IPS DF 6.9 (cell line): ENCODE measurements at places on chromosomes 2 and 18.

GRCh38 chr2:79591281-79591680 is 78.4 kb downstream of the CTNNA2 start:
- no peak for DNase-seq

GRCh38 chr18:70582981-70583380 is 294.1 kb downstream of the SOCS6 start:
- no peak for DNase-seq

DNA sequence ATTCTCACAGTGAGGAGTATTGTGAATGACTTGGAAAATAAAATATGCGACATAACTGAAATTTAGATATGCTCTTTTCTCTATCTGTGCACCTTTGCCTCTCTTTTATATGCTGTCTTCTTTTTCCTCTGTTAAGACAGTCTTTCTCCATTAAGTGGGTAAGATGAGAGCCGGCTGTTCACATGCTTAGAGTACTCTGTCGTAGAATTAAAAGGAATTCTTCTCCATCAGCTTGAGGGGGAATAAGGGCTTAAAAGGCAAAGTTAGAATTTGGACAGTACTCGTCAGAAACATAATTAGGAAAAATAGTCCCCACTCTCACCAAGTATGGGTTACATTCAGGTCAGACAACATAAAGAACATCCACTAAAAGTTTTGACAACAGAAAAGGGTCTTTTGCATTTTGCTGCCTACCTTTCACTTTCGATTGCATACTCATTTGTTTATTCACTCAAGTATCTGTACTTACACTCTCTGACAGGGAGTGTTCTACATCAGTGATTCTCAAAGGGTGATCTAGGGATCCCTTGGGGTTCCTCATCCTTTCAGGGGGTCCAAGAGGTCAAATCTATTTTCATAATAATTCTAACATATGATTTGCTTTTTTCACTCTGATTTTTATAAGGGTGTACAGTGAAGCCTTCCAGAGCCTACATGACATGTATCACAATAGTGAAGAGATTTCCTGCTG is 48.0 kb downstream of the ARHGAP15 start:
- DNase-seq, result no peak

DNA sequence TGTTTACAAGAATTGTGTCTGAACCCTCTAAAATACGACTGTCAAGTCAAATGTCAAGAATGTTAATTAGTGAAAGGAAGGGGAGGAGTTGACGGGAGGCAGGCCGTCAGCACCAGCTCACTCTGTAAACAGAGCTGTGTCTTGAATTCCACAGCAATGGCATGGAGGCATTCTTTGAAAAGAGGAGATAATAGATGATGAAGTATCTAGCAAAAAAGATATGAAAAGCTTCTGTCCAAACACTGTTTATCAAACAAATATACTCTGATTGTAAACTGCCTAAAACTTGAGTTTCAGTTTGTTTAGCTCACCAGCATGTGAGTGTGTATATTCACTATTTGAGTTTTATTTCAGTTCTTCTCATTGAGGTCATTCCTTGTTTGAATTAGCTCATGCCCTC is 94.7 kb upstream of the CDC42EP3 start:
- DNase-seq, result no peak

DNA sequence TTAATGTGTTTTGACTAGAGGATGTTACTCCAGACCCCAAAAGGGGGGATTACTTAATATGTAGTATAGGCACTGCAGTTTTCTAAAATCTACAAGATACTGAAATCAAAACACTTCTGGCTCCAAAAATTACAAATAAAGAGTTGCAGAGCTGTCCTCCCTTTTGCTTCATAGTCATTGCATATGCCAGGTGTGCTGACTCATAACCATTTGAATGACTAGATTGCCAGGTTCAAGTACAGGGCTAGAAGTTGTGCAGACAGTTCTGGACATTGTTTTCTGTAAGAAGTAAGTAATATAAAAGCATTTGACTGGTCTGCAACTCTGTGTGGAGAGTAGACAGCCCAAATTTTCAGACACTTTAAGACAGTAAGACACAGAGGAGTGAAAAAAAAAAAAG is 6.7 kb downstream of the CWC22 start:
- DNase-seq, result no peak

DNA sequence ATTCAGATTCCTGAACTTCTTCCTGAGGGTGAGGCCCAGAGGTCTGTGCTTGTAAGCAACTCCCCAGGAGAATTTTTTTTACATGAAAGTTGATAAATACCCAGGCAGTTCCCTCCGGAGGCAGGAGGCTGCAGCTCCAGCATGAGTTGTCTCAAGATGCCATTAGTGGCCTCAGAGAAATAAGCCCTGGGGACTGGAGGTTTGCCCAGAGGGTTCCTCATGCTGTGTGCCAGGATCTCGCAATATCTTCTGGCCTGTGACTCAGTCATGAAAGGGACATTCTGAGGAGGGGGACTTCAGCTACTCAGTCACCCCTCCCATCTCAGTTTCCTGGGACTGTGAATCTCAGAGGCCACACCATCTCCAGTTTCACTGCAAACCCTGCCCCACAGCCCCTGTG is 49.9 kb downstream of the LYPD1 start:
- no peak for DNase-seq

DNA sequence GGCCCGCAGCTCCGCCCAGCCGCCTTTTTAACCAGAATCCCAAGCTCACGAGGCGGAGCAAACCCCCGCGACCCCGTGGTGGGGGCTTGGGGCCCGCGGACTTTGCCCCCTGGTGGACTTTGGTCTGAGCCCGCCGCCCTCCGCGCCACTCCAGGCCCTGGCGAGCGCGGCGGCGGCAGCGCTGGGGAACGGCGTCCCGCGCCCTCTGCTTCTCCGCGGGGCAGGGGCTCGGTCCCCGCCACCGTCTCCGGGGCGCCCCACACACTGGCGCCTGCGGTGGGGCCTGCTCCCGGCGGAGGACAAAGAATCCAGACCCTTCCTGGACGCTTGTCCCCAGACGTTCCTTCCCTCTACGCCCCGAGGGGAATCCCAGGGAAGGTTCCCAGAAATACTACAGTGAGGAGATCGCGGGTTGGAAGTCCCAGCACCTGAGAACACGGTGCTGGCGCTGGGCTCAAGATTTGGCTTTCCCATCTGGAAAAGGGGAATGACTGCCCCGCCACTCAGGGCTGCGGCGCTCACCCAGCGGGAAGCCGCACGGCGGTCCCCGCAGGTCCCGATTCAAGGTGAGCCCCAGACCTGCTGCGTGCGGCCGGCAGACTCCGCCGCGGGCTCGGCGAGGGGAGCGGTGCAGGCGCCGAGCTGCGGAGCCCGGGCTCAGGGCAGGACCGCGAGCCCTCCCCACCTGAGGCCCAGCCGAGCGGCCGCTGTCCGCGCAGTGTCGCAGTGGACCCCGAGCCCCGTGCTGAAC is at the start of gene HAAO:
TSS of gene HAAO (minus strand) at position 1 of the 751 bp plus-strand sequence. CDS start 47 bp downstream, outside the sequence.
- no peak for DNase-seq

DNA sequence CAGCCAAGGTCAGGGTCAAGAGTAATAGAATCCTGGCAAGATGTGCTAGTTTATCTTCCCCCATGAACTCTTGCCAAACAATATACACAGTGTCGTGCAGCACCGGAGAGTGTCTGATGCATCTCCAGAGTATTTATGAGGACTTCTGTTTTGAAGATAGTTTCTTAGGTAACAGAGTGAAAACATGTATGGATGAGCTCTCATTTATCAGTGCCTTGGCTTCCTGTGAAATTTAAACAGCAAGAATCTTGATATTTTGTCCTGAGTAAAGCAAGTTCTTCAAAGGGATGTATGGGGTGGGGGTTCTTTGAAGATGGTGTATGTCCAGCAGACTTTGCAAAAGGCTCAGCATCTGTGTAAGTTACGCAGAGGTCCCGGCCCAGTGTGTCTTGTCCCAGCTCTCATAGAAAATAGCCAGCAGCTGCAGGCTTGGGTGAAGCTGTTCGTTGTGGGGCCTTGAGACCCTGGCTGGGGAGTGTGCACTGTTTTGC is 361.0 kb upstream of the NT5C1B start:
- no peak for DNase-seq

DNA sequence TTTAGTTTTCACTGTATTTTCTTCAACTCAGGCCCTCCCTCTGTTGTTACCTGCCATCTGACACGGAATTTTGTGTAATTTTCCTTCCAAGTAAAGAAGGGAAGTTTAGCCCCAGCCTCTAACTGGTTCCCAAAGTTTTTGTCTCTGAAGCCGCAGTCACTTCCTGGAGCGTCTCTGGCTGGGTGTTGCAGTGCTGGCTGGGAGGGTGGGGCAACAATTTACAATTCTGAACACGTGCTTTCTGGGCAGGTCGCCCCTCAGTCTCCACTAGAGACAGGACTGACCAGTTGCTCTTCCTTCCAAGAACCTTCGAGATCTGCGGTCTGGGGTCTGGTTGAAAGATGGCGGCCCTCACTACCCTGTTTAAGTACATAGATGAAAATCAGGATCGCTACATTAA is 3.5 kb downstream of the CNDP2 start:
- DNase-seq, result no peak

GRCh38 chr2:20077411-20077940 is 26.0 kb upstream of the LAPTM4A start:
- no peak for DNase-seq

GRCh38 chr2:175049661-175050060 is 44.5 kb upstream of the CHN1 start:
- no peak for DNase-seq

DNA sequence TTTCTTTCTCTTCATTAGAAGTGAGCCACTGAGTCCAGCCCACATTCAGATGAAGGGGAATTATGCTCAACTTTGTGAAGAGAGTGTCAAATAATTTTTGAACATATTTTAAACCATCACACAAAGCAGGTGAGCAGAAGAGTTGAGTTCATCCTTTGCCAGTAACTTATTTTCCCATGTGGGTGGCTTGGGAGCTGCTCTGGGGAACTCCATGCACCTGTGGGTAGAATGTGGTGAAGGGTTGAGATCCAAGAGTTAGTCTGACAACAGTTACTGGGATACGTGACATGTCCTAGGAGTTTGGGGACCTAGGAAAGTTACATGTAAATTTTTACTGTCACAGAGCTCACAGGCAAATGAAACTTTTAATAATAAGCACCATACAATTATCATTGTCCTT is 21.6 kb downstream of the MAPK4 start:
- no peak for DNase-seq

GRCh38 chr2:127365211-127365643 is 22.5 kb downstream of the MAP3K2 start:
- DNase-seq, result no peak
